ENCODE measurements at places on chromosomes 13 and 19.

DNA sequence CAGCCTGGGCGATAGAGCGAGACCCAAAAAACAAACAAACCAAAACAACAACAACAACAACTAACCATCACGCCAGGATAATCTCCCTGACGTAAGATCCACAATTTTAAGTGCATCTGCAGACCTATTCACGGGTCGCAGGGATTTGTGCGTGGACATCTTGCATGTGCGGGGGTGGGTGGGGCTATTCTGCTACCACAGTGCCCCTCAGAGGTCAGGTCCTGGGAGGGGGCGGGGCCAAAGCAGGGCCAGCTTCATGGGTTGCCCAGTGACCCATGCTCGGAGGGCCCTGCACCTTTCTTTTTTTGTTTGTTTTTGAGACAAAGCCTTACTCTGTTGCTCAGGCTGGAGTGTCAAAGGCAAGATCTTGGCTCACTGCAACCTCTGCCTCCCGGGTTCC, 2.6 kb upstream of the CDC42EP5 start:
- no peak for DNase-seq

DNA sequence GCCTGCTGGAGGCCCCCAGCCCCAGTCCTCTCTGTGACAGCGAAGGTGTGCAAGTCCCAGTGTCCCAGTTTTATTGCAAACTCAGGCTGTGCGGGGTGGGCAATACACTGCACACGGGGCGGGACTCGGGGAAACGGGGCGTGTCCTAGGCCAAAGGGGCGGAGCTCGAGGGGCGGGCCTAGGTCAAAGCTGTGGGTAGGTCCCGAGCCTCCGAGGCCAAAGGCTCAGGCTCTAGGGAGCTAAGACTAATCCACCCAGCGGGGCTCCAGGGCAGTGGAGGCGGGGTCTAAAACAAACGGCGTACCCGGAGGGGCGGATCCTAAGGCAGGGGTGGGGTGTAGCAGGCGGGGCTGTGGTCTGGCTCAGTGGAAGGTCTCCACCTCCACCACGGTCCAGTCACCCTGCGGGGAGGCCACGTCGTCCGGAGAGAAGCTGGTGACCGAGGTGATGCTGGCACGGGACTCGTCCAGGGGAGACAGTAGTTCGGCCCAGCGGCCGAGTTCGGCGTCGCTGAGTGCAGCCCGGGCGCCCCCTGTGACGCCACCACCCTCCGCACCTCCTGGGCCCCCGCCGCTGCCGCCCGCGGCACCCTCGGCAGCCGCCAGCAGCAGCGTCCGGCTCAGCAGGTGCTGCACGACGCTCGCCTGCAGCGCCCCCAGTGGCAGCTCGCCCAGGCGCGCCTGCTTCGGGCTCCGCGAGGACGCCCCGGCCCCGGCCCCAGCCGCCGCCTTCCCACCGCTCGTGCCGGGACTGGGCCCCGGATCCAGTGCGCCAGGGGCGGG, 5.3 kb downstream of the PRR36 start:
- DNase-seq = peak; percentile 82

GRCh38 chr19:30202060-30202600, 170.1 kb upstream of the ZNF536 start:
- DNase-seq = no peak

DNA sequence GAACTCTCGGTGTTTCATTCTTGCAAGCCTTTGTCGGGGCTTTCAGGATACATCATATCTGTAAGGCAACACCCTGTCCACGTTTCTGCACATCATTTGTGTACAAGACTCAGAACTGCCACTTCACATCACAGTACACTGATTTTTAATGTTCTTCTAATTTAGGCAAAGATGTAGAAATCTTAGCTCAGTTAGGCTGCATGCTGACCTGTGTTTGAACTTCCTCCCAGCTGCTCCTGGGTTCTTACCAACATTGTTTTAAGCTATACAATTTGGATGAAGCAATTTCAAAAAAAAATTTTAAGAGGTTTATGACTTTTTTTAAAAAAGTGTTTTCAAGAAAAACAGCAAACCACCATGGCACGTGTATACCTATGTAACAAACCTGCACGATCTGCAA, 1047.9 kb upstream of the SLC10A2 start:
- no peak for DNase-seq

- DNase-seq = no peak
Observed at GRCh38 chr13:94030415-94031119, 448.9 kb downstream of the DCT start.

GRCh38 chr13:99313501-99313900, 6.3 kb upstream of the GPR183 start:
- DNase-seq = peak; percentile 57

DNA sequence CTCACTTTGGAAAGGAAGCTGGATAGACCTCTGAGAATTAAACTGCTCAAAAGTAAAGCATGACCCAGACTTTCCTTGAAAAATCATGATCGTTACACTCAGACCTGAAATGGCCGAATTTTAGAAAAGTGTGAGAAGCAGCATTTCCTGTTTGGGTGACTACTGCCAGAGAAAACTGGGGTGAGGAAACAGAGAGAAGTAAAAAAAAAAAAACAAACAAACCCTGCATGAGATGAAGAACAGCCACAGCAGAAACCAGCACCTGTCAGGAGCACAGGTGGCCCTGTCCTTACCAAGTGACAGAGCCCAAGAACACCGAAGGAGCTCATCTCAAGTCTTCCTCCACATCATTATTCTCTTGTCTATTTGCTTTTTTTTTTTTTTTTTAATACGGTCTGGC, 12.0 kb upstream of the ADPRHL1 start:
- no peak for DNase-seq

GRCh38 chr13:109123971-109124370, 494.6 kb downstream of the MYO16 start:
- DNase-seq = no peak

DNA sequence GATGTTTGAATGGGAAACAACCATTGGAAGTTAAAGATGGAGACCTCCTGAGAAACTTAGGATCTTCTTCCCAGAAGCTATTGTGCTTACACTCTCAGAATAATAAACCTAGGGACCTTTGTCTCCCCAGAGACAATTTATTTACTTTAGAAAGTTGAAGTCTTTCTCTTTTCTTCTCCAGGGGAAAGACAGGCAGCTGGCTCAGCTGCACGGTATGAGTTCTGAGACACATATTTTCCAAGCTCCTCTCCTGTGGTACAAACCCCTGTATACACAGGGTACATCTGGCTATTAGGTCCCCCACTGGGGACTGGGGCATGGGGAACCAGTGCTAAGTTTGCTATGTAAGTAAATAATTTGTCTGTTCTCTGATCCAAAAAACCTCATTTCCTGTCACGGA, 67.5 kb upstream of the POSTN start:
- no peak for DNase-seq

GRCh38 chr13:29105779-29106178, 285.6 kb downstream of the MTUS2 start:
- DNase-seq = no peak

- DNase-seq = peak; percentile 41
Observed at GRCh38 chr13:106569233-106570095, 1.5 kb upstream of the ARGLU1 start.

DNA sequence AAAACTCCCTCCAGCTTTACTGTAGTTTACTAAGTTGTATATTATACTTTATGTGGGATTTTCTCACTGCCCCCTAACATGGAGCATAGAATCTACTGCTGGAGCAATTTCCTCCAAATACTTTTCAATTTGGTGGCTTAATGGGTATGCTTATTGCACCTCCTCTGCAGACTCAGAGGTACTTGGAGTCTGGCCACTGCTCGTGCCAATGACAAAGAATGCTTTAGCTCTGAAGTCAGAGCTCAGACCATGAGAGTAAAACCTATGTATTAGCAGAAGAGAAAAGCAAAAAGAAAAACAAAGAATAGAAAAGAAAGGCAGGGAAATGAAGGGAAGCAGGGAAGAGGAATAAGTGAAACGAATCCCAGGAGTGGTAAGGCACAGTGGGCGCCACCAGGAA, 71.9 kb downstream of the SUCLA2 start:
- no peak for DNase-seq

GRCh38 chr19:623974-624373, 9.4 kb downstream of the POLRMT start:
- no peak for DNase-seq

DNA sequence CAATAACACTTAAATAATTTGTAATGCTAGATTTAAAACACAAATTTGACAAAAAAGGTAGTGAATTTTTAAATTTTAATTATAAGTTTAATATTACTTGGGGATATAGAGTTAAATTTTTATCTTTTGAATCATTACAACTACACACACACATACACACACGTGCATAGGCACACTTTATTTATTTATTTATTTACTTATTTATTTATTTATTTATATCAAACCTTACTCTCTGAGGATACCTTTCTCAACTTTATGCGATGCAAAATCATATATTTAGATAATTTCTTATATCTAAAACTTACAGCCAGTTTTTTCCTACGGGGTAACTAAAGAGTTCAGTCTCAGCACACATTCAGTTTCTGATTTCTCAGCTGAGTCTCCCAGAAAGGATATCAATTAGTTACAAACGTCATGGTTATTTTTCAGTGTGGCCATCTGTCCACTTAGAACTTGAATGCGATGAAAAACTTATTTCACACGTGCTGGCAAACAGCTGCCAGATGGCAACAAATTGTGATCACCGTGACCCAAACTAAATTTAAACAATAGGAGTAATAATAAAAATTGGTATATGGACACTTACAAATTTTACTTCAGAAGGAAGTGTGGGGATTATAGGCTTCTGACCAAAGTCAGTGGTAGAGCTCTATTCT, 683.1 kb upstream of the PRR20A start:
- DNase-seq = no peak

DNA sequence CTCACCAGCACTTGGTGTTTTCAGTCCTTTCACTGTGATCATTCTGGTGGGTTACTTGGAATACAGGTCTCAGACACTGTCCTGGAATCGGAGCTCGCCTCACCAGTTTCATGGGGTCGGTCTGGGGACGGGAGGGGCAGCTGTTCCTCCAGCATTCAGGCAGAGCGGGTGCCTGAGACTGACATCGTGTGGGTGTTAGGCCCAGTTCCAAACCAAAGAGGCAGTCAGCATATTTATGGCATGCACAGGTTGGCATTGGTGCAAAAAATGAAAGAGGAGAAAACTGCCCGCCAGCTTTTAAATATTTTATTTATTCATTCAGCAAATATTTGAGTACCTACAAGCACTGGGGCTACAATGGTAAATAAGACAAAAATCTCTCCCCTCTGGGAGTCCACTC, 20.1 kb downstream of the PLEKHF1 start:
- no peak for DNase-seq

DNA sequence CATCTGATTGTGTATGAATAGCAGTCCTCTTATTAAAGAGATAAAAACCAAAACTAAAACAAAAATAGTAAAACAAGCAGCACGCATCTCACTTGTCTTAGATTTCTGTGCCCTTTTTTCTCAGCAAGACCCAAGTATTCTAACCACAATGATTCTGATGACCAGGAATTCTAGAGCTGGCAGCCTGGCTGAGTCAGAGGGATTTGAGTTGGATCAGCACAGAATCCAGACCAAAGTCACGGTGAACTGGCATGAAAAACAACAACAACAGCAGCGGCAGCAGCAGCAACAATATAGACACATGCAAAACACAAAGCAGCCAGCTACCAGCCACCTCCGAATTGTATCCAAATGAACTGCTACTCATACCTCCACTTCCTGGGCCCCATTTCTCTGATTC, 360.5 kb downstream of the KCNRG start:
- DNase-seq = peak; percentile 79
